Tongue (tissue), 3 donors: ENCODE measurements at places on chromosomes 2 and 18.

DNA sequence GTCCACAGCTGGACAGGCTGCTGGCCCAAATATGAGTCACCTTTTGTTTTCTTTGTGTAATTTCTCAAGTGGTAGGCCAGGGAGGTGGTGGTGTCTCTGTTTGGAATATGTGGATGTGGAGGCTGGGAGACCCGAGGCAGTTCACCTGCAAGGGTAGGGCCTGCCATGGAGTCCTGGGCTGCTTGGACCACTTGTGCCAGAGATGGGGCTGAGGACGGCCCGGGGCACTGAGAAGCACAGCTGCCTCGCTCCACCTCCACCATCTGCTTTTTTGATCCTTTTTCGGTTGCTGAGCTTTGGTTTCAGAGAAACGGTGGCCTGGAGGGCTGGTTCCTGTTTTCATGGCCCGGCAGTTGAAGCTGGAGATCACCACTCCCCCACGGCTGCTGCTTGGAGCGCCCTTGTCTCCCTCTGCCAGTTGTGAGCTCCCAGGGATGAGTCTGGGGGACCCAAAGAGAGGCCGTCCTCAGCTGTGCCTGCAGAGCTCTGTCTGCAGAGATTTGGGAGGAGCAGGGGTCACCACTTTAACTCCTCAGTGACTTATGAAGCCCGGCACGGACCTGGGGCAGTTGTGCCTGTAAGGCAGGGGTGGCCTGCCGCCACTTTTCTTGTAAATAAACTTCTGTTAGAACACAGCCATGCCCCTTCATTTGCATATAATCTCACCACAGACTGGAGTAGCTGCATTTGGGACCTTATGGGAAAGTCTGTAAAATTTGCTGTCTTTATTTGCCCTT, 67.6 kb upstream of the MCFD2 start:
- peak; percentile 20 for DNase-seq

GRCh38 chr2:207711750-207712530, 500 bp downstream of the CCNYL1 start:
- peak; percentile 50 for DNase-seq

DNA sequence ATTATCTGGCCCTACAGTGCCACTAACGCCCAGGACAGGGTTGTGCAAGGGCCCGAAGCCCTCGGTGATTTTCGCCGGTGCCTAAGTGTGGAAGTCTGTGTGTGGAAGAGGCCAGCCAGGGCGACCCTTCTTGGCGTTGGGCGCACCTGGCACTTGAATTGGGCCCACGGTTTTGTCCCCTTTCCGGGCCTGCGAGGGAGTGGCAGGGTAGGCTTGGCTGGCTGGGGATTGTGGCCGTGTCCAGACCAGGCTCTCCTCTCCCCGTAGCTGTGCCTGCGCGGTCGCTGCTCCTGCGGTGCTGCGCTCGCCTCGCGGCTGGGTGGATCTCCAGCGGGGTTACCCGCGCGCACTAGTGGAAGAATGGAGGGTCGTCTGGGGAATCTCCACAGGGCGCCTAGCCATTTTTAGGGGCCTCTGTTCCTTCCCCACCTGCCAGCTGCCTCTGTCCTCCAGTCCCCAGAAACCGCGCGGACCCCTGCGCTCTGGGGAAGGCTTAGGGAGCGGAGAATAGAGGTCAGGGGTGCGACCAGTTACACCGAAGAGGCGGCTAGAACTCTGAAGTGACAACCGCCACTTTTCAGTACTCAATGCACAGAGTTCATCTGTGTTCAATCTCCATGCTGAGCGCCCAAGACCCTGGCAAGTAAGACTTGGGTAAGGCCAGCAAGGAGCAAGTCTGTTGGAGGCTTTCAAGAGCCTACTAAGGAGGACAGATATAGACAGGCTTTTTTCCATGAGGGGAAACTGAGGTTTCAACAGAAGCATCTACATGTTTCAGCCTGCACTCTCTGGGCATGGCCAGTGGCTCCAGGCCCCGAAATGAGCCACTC, 16.0 kb downstream of the EVX2 start:
- peak; percentile 29 for DNase-seq

DNA sequence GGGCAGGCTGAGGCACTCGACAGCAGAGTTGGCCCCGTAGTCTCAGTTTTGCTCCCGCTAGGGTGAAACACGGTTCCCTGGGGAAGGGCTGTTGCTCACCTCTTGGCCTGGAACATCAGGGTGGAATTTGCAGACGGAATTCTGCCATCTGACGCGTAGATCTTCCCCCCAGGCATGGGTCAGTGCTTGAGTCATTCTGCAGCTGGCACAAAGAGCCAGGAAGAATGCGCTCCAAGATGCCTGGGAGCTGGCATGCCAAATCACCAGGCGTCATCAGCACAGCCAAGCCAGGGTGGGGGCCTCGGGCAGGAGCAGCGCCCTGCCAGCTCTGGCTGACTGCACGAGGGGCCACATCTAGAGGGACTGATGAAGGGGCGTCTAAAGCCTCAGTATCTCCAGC, 42.7 kb downstream of the ODC1 start:
- peak; percentile 93 for DNase-seq

- no peak for DNase-seq
These were observed 92.1 kb upstream of the EFEMP1 start for GRCh38 chr2:56015711-56016115.

GRCh38 chr2:241126771-241127202, 22.5 kb downstream of the PASK start:
- no peak for DNase-seq

GRCh38 chr18:58820251-58820650, 44.4 kb upstream of the ZNF532 start:
- DNase-seq = no peak

GRCh38 chr2:177537213-177537612, 144.6 kb downstream of the AGPS start:
- no peak for DNase-seq

- no peak for DNase-seq
These were observed 51.3 kb downstream of the GTF2A1L start for GRCh38 chr2:48668992-48669391.

GRCh38 chr2:72770879-72771461, 54.9 kb downstream of the EXOC6B start:
- DNase-seq = peak; percentile 90

DNA sequence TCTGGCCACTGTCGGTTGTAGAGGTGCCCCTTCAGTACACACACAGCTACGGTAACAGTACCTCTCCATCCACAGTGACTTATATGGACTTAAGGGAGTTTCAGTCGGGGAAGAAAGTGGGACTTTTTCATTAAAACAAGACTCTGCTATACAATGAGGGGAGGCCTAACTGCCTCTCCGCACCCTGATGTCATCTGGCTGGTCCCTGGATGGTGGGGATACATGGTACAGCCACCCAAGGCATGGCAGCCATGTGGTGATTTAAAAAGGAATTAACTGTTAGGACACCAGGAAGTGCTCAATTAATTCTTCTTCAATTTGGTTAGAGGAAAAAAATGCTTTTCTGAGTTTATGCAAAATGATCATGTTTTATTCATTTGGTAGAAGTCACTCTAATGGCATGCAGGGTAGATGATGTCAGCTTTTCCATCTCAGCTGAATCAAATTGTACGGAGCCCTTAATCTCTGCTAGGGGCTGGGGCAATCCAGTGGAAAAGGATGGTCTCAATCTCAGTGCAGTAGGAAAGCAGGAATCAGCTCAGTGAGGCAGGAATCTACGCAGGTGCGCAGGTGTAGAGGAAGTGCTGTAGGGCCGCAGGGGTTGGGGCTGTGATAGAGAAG, 243.9 kb downstream of the PRKCE start:
- no peak for DNase-seq

GRCh38 chr2:201952187-201952586, 81.5 kb upstream of the FZD7 start:
- DNase-seq = peak; percentile 79

DNA sequence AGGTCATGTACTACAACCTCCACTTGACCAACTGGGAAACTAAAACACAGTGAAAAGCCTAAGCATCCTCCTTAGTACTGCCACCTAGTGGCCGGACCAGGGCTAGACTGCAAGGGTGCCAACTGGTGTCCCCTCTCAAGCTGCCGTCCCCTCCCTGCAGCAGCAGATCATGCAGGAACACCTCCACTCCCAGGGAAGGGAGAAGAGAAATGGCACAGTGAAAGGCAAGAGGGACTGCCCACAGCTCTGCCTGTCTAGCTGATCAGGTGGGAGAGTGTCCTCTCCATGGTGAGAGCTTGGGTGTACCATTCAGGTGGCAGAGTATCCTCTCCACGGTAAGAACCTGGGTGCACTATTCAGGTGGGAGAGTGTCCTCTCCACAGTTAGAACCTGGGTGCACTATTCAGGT, 78.1 kb downstream of the AAK1 start:
- DNase-seq = peak; percentile 68

- no peak for DNase-seq
These were observed 140.0 kb upstream of the ST6GAL2 start for GRCh38 chr2:107025869-107026380.

DNA sequence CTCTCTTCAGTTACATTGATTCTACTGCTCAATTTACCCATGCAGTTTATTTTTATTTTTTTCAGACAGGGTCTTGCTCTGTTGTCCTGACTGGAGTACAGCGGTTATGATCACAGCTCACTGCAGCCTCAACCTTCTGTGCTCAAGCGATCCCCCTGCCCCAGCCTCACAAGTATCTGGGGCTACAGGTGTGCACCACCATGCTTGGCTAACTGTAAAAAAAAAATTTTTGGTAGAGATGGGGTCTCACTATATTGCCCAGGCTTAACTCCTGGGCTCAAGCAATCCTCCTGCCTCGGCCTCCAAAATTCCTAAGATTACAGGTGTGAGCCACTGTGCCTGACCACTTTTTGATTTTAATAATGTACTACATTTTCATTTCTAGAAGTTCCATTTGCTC, 93.8 kb upstream of the RNU4ATAC start:
- DNase-seq = no peak

- no peak for DNase-seq
These were observed 11.1 kb downstream of the LIMS2 start for GRCh38 chr2:127664065-127664894.

DNA sequence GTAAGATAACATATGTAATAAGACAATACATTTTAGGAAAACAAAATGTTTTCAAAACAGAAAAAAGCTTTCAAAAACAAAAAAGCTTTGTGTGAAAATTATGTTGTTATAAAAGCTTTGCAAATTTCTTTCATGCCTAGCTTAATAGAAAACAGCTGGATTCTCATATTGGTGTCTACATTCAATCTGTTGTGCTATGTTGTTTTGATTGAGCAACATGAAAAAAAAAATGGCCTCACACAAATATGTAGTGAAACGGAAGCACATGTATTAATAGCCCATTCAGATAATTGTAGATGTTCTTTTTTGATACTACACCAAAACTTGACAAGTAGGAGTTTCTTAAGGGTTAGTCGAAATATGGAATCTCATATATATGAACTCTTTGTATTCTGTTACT, 197.5 kb downstream of the ZEB2 start:
- DNase-seq = no peak

DNA sequence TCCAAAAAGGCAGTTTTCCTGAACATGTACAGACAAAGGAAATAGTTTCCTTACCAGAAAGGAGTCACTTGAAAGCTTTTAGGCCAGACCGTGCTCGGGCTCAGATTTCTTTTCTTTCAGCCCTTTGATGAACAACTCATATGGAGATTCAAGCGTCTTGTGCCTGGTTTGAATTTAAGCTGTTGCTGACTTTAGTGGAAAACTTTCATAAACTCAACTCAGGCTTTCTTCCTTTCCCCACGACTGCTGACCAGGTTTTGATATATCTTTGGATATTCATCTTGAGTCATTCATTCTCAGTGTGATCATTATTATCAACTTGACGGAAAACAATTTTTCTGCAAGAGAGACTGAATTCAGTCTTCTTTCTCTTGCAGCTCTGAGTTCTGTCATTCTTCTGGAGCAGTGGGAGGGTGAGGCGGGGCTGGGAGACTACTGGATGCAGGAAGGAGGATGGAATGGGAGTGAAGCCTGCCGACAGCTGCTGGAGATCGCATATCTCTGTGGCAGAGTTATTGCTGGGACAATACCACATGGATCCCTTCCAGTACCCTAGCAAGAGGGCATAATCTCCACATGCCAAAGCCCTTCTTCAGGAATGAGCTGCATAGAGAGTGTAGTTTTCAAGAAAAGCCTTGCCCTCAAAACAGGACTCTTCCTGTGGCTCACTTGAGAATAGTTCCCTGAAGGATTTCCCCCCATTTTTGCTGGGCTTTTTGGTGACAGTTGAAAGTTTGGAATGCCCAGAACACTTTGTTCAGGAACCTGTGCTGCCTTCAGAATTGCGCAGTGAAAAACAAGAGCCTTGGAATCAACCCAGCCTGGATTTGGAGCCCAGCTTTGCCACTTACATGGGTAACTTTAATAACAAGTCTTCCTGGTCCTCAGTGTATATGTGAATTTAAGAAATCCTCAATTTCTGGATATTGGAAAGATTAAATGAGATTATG, 364.4 kb downstream of the ZNF521 start:
- DNase-seq = peak; percentile 97

- no peak for DNase-seq
These were observed 525.4 kb downstream of the PIK3C3 start for GRCh38 chr18:42480441-42480840.

DNA sequence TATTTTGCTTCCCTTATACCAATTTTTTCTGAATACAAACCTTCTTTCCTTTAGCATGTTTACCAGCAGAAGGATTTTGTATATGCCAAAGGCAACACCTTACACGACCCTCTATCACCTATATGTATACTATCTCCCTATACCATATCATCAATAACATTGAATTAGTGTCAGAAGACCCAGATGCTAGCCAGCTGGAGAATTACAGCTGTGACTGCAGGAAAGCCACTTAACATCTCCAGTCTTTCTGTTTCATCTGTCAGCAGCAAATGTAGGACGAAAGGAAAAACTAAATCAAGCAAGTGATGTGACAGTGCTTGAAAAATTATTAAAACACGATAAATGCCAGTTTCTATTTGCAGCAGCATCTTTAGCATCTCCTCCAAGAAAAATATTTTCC, 193.7 kb downstream of the STK39 start:
- no peak for DNase-seq

DNA sequence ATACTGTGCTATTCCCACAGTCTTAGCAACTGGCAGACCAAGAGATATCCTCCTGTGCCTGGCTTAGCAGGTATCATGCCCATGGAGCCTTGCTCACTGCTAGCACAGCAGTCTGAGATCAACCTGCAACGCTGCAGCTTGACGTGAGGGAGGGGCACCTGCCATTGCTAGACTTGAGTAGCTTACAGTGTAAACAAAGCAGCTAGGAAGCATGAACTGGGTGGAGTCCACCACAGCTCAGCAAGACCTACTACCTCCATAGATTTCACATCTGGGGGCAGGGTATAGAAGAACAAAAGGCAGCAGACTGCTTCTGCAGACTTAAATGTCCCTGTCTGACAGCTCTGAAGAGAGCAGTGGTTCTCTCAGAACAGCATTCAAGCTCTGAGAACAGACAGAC, 74.8 kb downstream of the AKAIN1 start:
- no peak for DNase-seq

- DNase-seq = peak; percentile 87
These were observed 909 bp downstream of the TMEM87B start for GRCh38 chr2:112055730-112056625.

DNA sequence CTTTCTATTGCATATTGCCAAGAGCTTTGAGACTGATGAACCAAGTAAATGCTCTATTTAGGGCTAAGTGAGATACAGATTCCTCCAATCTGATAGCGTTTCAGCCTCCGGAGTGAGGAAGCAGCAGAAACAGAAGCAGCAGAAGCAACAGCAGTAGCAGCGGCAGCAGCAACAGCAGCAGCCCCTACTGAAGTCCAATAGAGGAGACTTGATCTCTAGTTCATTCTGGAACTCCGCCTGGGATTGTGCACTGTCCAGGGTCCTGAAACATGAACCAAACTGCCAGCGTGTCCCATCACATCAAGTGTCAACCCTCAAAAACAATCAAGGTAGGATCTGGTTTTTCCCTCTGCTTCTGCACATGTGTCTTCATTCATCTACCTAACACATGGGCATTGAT, at the start of gene DPP10:
DPP10 (plus strand) TSS at position 132 of the 400 bp plus-strand sequence.
- DNase-seq = peak; percentile 77

GRCh38 chr2:238239863-238240756, at the start of gene HES6:
TSS of gene HES6 (minus strand) at chr2:238240038. CDS start at chr2:238239905, 133 bp downstream.
- DNase-seq = peak; percentile 96
